Stimulated activated naive CD8-positive, alpha-beta T cell treated with anti-CD3 and anti-CD28 coated beads, Interleukin-15, Interleukin-2, amounts not matched to agents 100 U/mL and 50 U/mL, for 24 hours (primary cell): ENCODE measurements at places on chromosomes 3 and 15.

DNA sequence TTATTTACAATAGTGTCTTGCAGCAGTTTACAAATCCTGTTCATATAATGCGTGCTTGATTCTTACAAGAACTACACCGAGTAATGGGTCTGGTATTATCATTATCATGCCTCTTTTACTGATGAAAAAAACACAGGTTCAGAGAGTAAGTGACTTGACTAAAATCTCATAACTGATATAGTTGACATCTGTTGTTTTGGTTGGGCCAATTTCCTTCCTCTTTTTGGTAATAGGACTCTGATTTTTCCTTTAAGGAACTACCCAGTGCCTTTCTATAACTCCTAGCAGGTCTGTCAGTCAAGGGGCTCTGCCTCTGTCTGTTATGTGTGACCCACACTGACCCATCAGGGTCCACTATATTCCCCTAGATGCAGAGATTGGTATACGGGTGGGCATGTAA is 14.6 kb upstream of the BLOC1S6 start:
- DNase-seq: no peak

GRCh38 chr15:47857776-47858167 is 140.5 kb downstream of the SEMA6D start:
- no peak for DNase-seq

- DNase-seq: no peak
Measured at GRCh38 chr15:35559683-35560082, 13.7 kb upstream of the DPH6 start.

- no peak for DNase-seq
Measured at GRCh38 chr15:68433551-68433950, 1.6 kb upstream of the ITGA11 start.

DNA sequence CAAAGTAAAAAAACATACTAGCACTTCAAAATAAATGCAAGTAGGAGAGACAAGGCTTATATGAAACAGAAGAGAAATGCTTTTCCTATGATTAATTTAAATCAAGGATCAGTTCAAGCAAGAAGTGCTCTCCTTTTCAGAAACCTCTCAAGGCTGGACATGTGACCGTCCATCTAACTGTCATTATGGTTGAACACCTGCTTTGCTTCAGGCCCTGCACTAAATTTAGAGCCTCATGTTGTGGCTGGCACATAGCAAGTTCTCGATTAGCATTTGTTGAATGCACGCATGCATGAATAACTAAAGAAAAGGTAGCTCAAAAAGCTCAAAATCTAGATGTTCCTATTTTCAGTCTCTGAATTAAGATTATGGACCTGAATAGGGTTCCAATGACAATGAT is 82.0 kb downstream of the SV2B start:
- DNase-seq: no peak

GRCh38 chr3:151460774-151461450 is at the start of gene IGSF10:
TSS of gene IGSF10 (minus strand) at chr3:151461061. CDS start at chr3:151458709, 2,352 bp downstream.
- no peak for DNase-seq

DNA sequence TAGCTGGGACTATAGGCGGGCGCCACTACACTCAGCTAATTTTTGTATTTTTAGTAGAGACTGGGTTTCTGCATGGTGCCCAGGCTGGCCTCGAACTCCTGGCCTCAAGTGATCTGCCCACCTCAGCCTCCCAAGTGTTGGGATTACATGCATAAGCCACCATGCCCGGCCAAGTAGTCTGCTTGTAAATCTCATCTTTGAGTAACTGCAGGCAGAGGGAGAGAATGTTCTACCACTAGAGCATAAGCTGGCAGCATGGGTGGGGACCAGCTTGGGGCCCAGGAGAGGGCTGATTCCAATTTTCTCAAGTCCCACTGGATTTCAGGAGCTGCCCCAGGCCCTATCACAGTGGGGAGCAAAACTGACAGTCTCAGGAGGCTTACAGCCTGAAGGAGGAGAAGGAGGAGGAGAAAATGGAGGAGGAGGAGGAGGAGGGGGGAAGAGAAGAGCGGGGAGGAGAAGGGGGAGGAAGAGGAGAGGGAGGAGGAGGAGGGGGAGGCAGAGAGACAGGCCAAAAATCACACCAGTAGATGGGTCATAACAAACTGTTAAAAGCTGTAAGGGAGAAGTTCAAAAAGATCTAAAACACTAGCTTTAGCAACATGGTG is 229.1 kb upstream of the IGF1R start:
- DNase-seq: no peak

- no peak for DNase-seq
Measured at GRCh38 chr15:69797051-69797595, 300.6 kb downstream of the TLE3 start.

DNA sequence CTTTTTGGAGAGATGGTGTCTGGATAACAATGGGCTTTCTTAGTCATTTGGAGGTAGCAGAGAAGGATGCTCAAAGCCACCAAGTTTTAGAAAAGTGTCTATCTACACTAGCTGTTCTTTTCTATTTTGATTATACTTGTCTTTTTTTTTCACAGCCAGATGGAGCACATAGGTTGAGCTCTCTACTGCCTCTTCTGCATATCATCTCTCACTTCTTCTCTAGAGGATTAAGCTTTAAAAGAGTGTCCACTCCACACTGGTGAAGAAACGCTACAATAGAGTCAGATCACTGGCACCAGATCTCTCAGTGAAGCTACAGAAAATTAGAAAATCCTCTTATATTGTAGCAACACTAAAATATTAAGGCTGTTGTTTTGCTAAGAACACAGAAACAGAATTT is 145.3 kb upstream of the MBNL1 start:
- no peak for DNase-seq
